ENCODE measurements at places on chromosomes 6 and 20. TPM values are rescaled to one million over a fixed set of nuclear protein-coding genes. Genes with fewer than 3 reads are reported as not detected.

Gene FLOT1
- polyA plus RNA-seq: 131 TPM

Gene DPPA5
- not detected for polyA plus RNA-seq

Gene POU5F1
- polyA plus RNA-seq: 0.90 TPM

DNA sequence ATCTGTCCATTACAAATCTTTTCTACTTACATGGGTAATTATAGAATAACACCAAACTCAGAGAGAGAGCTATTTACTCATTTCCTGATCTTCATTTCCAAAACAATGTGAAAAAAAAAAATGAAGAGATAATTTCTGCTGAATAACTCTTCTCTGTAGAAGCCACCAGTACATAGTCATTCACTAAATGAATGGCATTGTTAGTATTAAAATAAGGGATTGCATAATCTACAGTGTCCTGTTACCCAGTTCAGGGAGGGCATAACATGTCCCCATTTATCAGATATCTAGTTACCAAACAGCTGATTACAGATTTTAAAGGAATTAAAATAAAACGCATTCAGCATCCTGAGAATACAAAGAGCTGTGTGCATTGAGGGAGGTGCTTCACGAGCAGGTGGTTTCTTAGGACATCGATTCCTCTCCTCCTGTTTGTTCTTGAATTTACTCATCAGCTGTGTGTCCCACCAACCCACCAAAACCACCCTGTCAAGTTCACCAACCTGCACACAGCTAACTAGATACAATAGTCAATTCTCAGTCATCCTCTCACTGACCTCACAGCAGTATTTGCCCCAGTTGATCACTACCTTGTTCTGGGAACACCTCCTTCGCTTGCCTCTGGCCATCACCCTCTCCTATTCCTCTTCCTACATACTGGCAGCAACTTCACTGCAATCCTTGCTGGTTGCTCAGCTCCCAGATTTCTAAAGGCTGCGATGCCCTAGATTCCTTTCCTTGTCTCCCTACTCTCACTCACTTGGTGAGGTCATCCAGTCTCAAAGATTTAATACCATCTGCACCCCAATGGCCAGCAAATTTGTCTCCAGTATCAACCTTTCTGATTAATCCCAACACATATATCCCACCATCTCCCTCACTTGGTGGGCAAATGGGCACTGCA lies 18.7 kb downstream of the CNKSR3 start:
- no peak for DNase-seq

DNA sequence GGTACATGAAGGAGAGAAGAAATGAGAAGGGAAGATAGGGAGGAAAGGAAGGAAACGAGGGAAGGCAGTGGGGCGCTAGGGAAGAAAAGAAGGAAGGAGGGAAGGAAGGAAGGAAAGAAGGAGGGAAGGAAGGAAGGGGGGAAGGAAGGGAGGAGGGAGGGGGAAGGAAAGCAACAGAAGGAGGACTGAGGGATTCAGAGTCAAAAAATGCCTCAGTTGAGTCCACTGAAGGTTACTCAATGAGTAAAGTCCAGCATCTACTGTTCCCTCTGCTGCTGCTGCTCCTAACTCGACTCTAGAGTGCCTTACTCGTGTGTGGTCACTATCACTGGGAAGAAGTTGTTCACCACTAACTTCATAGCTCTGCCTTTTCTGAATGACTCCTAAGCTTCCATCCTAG lies 33.8 kb downstream of the PHACTR1 start:
- no peak for DNase-seq

GRCh38 chr6:11042025-11042749 lies 1.9 kb downstream of the ELOVL2 start:
- no peak for DNase-seq

DNA sequence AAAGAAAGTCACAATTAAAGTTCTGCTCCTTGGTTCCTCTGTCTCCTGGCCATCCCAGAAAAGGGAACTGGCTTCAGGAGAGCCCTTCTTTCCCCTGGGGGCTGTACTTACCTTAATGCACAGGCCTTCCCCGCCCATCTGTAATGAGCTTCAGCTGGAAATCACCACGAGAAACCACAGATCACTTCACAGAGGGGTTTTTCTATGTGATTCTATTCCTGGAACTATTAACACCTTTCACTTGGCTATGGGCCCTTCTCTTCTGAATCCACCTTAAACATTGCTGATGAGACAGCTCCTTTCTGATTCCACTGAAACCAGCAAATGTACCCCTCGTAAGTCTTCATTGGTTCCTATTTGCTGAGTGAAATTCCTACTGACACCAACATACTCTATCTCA lies 80.7 kb downstream of the FOXF2 start:
- no peak for DNase-seq

DNA sequence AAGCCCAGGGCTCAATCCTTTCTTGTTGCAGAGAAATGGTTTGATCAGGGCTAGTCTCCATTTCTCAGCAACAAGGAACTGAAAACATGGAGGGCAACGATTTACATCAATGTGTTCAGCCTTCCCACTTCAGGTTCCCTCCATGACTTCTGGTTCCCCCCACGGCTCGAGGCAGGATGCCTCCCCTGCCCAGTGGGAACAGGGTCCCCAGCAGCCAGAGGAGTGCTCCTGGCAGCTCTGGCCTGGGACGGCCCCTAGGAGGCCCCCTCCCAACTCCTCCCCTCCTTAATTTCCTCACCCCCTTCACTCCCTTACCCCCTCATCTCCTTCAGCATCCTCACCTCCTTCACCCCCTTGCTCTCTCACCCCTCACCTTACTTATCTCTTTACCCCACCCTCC lies 283.8 kb downstream of the CDC5L start:
- no peak for DNase-seq

GRCh38 chr6:1215023-1215422 lies 96.9 kb upstream of the FOXQ1 start:
- DNase-seq: no peak
